ENCODE measurements at places on chromosomes 7 and 10. TPM values are rescaled to one million over a fixed set of nuclear protein-coding genes. Genes with fewer than 3 reads are reported as not detected.

- no peak for DNase-seq
Measured at GRCh38 chr7:890868-891267, 14.5 kb downstream of the GET4 start.

DNA sequence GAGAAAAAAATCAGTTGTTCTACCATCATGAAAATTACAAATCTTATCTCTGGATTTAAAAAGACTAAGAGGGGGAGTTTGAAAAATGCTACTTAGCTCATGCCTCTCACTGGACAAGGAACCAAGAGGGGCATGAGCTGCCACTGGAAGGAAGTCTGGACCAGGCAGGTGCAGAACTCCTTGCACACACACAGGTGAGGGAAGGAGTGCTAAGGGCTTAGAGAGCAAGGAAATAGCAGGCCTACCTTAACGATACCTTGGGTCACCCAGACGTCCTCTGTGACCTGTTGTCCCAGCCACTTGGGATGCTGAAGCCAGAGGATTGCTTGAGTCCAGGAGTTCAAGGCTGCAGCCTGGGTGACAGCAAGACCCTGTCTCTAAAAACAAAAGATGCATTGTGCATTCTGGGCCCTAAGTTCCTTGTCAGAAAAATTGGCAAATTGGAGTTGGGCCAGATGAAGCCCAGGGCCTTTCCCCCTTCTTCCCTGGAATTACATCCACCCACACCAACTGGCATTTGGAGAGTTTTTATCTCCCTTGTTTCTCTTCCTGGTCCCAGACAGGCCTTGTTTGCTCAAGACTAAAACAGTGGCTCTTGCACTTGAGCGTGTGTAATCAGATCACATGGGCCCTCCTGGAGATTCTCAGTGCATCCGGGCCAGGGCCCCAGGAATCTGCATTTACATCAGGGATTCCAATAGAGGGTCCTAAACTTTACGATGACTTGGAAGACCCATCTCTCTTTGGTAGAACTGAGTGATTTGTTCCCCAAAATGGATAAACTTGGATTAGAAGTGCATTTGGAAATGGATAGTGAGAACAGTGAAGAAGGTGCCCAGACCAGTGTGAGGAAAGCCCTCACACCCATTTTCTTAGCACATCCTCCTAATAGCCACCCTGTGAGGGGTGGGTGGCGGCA is 3.0 kb downstream of the DDIT4 start:
- DNase-seq, result peak; percentile 84

SPDYE2 gene
- total RNA-seq, result not detected

DNA sequence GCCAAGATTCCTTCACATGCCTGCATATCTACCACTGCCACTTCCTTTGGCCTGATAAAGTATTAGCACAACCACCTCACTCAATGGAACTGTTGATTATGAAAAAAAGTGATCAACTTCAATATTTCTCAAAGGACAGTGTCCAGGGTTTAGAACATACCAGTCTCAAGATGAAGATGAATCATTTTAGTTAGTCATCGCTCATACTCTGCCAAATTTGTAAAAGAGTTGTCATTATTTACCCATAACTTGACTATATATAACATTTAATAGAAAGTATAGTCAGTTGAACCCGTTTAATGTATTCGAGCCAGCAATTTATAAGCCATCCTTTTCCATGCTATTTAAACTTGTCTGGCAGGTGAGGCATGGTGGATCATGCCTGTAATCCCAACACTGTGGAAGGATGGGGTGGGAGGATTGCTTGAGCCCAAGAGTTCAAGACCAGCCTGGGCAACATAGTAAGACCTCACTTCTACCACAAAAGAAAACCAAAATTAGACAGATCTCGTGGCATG is 33.2 kb downstream of the SPAM1 start:
- DNase-seq, result no peak

GRCh38 chr10:110725801-110726630 is 81.9 kb downstream of the RBM20 start:
- no peak for DNase-seq

OR2F1 gene
- not detected for total RNA-seq
